ENCODE measurements at places on chromosomes 2 and 18.

- DNase-seq: no peak
Observed at GRCh38 chr2:192993059-192993458, 798.3 kb upstream of the TMEFF2 start.

- DNase-seq: no peak
Observed at GRCh38 chr2:106098081-106098480, 96.0 kb downstream of the UXS1 start.

- no peak for DNase-seq
Observed at GRCh38 chr18:13603304-13604019, 122.9 kb downstream of the FAM210A start.

- no peak for DNase-seq
Observed at GRCh38 chr18:66937546-66937945, 333.7 kb upstream of the CDH19 start.

DNA sequence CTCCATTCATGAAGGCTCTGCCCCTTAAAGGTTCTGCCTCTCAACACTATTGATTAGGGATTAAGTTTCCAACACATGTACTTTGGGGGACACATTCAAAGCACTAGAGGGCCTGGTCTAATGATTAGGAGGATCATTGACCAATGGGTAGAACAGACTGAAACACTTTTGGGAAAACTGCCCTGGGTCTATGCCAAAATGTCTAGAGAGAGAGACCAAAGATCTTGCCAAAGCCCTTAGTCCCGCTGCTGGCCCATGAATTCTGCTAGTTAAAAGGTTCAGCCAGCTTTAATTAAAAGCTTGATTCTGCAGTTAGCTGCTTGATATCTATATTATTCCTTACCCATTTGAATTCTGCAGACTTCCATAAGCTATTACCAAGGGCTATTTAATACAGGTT is 613.2 kb downstream of the SLC4A3 start:
- DNase-seq: no peak

DNA sequence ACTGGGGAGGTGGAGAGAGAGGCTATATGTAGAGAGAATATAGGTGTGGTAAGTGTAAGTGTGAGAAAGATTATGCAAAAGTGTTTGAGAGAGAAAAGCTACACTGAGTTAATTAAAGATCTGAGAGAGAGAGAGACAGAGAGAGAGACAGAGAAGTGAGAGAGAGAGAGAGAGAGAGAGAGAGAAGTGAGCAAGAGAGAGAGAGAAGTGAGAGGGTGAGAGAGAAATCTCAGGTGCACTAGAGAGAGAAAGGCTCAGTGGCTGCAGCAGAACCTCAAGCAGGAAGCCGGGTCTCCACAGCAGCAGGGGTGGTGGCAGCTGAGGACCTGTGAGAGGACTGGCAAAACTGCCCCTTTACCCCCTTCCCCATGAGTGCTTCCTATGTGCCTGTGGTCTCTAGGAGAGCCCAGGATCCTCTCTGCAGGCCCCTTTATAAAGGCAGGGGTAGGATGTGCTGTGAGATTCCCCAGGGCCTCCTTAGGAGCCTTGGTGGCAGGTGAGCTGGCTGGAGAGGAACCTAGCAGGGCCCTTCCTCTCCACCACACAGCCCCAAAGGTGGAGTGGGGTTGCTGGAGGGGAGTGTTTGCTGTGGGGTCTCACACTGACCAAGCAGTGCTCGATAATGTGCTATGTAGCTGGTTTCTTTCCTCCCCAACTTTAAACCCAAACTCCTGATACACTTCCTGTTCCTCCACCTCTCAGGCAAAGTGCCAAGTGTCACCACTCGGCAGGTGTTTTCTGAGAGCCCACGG is 52.6 kb downstream of the SLC4A5 start:
- no peak for DNase-seq

DNA sequence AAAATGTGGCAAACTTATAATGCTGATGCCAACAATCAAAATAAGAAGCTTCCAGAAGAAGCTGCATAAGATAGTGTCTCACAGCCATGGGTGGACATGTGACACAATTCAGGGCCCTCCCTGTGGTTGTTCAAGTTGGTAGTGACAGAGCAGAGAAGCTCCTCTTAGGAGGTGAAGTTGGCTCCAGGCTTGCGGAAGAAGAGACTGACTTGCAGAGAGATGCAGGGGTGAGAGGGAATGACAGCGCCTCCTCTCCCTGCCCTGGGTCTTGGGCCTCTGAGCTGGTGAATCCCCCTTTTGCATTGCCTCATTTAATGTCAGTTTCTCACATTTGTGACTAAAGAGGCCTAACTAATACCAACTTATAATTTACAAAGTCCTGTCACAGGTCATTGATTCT is 23.0 kb upstream of the RHOB start:
- no peak for DNase-seq

Data from NCI-H1436 treated with DMSO at 0.1 percent for 48 hours (cell line).